ENCODE measurements at places on chromosomes 13 and 19.

DNA sequence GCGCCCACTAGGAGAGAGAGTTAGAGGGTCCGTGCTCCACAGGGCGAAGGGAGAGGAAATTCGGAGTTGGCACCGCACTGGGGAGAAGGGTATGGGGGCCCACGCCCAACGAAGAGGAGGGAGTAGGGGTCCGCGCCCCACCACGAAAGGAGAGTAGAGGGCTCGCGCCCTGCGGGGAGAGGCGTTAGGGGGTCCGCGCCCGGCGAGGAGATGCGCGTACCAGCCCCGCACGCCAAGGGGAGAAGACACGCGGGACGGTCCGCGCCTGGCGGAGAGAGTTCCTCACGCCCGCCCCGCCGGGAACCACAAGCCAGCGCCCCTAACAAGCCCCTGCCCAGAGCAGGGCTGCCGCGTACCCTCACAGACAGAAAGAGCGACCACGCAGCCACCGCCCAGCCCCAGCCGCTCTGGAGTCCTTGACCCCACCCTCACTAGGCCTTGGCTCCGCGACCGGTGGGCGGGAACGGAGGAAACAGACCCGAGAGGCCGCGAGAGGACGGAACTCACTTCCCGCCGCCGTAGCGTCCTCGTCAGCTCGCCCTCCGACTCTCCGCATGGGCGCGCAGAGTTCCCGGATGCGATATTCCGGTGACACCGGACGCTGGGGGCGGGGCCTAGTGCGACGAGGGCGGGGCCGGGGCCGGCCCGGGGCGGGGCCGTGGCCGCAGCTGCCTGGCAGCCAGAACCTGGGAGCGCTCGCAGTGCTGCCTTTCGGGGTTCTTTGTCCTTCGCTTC is 20.0 kb upstream of the ZSCAN18 start:
- no peak for DNase-seq

DNA sequence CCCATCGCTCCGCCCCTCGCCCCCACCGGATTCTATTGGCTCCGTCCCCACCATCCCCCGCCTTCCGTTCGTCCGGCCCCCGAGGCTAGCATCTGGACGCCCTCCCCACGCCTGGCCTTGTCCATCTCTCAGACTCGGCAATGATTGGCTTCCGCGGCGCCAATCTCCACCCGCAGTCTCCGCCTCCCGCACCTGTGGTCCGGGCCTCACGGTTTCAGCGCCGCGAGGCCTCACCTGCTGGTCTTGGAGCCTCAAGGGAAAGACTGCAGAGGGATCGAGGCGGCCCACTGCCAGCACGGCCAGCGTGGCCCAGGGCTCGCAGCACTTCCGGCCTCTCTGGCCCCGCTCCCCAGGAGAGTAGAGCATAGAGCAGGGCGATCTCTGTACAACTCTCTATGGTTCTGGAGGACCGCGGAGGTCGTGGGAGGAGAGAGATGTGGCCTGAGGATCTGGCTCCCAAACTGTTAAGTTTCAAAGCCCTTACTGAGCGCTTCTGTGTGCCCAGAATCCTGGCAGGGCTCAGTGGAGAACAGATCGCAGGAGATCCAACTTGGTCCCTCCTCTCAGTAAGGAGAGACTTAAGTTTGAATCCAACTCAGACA is at the start of gene ERCC1:
ERCC1 (minus strand) TSS at position 329 of the 602 bp plus-strand sequence. CDS start 543 bp downstream, outside the sequence.
- peak; percentile 89 for DNase-seq

DNA sequence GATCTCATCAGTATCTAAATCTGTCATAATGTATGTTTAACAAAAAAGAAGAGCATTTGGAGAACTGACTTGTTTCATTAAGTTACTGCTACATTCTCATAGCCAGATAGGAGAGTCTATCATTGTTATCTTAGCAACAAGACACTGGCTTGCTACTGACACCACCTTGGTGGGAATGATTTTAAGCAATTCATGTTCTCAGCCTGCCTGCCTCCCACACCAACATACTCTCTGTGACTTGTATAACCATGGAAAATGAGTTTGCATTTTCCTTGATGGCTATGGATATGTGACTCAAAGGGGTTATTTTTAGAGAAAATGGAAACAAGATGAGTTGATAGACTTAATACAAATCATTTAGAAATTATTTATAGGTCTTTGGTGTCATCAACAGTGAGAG is 1308.9 kb downstream of the OLFM4 start:
- DNase-seq: no peak

DNA sequence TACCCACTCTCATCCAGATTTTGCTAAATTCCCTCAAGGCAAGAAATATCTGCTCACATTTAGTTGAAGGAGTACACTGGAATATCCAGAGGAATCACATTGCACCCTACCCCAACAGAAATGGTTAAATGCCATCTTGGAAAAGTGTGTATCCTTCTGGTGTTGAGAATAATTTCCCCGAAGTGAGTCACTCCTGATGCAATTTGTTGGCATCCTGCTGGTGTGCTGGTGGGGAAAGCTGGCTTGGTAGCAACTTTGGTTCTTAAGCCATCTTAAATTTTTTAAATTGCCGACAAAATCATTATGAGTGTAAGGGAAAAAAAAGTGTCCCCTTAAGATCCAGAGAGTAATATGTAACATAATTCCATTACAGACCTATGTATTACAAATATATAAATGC is 337.3 kb upstream of the DACH1 start:
- DNase-seq: no peak

DNA sequence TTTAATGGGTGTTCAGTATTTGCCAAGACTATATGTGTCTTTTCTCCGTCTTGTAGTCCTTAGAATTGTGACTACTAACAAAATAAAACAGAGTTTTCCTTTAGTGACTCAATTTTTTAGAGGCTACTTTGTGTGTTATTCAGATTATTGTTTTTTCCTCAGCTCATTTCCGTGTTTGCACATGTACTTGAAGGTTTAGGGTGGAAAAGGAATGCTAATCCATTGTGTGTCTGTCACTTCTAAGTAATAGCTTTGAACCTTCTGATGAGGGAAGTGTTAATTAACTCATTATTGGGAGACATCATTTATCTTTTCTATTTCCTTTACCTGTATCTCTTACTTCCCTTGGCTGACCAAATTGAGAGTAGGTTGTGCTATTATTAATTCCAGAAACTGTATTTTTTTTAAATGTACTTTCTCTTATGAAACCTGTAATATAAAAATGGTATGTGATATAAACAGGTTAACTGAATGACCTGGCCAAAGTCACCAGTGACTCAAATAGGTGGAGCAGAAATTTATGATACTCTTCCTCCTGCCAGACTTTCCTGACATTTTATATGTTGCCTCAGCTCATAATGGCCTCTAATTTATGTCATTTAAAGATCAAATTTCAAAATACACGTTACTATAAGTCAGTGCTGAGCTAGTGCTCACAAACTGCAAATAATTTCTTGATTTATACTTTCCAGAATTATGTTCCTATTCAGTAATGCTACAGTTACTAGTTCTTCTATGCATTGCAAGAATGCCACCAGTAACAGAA is 88.8 kb downstream of the LMO7 start:
- DNase-seq: no peak

DNA sequence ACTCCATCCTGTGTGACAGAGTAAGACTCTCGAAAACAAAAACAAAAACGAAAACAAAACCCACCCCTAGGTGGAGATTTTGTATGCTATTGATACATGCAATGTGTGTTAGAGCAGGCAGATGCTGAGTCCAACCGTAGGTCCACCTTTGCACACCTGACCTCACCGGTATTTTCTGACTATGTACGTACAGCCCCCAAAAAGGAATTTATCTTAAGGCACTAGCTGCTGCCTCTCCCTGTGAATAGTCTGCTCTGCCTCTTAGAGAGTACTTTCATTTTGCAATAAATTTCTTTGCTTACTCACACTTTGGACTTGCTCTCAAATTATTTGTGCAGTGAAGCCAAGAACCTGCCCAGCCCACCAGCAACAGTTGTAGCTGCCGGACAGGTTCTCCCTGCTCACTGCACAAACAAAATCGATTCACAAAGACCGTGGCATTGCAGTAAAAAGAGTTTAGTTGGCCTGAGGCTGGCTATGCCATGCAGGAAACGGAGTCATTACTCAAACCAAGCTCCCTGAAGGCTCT is 8.2 kb upstream of the ZNF77 start:
- no peak for DNase-seq

- no peak for DNase-seq
These were observed 5.6 kb upstream of the CLDN10 start for GRCh38 chr13:95546919-95547318.

DNA sequence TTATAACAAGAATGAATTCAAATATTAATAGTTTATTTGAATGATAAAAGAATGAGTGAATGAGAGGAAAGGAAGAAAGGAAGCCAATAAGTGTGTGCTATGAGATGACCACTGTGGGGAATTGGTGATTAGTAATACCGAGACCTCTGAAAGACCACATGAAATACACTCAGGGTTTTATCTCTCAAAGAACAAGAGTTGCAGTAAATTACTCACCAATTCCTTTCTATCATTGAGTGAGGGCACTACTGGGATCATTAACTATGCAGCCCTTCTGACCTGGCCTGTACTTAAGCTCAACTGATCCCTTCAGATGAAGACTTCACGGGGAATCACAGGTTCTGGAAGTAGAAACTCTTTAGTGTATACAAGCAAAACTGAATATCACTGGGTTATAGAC is 1636.1 kb downstream of the SLITRK5 start:
- no peak for DNase-seq

DNA sequence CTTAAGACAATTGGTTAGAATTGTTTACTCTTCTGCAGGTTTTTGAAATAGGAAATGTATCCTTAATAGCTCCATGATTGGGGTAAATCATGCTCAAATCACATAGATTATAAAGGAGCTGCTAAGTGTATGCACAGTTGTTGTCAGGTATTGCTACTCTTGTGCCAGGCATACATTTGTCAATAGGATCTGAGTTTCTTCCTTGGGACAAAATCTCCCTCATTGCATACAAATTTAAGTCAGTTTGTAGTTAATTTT is 109.3 kb upstream of the MLNR start:
- no peak for DNase-seq

DNA sequence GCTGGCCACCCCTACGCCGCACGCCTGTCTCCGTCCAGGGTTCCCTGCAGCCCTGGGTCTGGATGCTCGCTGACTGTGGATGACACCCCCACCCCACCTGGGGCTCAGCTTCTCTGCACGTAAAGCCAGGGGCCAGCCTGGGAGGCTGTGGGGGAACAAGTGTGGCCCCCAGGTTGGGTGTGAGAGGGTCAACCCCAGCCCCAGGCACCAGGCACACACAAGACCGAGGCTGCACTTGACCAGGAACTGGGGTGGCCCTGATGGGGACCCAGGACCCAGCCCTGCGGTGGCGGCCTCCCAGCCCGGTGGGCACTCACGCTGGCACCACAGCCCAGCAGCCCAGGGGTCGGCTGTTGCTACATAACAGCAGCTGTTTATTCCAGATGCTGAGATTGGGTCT is 41.6 kb downstream of the GAS6 start:
- no peak for DNase-seq

- DNase-seq: peak; percentile 4
These were observed 26.4 kb downstream of the C13orf46 start for GRCh38 chr13:113947311-113948033.

DNA sequence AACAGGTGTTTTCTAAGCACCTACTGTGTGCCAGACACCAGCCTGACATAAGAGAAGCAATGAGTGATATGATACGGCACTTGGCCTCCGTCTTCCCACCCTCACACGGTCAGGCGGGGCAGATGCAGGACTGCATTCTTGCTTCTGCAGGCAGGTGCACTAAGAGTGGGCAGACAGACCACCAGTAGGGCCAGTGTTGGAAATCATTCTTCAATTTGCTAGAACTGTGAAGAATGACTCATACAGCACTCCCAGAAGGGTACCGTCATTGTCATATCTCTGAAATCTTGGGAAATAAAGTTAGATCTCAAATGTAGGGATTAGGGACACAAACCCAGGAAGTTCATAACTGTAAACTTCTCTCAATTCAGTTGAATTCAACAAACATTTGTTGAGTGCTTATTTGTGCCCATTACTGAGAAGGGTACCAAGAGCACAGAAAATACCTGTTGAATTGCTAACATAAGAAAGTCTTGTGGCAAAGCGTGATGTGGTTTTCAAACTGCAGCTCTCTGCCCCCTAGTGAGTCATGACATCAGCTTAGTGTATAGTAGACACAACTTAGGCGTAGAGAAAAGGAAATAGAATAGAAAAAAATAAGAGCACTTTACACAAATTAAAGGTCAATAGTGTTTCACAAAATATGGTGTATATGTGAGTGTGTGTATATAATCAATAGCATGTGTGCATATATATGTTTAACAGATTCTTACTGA is 76.1 kb downstream of the TEX26 start:
- DNase-seq: no peak

DNA sequence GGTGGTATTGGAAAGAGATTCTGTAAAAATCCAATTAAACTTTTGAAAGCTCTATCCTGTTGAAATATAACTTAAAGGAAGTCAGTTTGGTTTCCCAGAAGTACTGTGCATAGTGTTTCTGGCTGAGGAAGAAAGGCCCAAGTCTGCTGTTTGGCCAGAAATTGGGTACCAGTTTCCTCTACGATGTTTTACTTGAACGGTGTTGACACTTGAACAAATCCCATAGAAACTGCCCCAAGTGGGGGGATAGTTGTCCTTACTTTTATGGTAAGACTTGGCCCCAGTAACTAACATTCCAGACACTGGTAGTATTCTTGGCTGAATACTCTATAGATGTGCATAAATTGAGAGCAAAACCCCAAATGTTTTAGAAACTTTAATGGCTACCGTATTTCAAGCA is 14.2 kb downstream of the KLF5 start:
- DNase-seq: no peak

DNA sequence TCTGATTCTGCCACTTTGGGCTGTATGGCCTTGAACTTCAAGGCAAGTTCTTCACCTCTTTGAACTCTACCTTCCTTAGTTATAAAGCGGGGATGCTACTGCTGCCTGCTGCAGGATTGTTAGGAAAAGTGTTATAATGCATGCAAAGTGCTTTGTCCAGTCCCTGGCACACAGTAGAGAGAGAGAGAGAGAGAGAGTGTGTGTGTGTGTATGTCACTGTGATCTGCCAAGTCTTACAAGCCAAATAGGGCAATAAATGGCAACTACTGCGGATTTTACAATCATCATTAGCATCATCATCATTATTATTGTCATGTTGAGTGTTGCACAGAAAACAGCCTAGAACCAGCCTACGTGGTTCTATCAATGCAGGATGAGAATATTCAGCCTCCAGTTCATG is 136.1 kb downstream of the ZDHHC20 start:
- no peak for DNase-seq

GRCh38 chr13:88800505-88800904 is 1129.3 kb downstream of the SLITRK5 start:
- no peak for DNase-seq

DNA sequence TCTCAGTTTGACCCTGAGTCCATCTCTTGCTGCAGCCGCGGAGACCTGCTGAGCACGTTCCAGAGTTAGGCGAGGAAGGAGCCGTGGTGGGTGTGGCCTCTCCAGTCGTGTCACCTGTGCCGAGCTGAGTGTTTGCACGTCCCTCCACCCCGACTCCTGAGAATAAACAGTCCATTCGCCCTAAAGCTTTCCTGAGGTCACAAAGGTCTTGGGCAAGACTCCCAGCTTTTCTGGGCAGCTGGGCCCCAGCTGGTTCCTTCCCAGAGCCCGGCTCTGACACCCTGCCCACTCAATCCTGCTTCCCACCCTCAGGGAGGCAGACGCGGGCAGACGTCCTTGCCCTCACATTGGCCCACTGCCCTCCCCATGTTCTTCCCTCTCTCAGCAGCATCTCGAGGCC is 142.2 kb downstream of the KCTD15 start:
- no peak for DNase-seq

GRCh38 chr13:110327051-110327721 is 20.1 kb downstream of the COL4A2 start:
- no peak for DNase-seq
